ENCODE measurements at places on chromosomes 12 and 14.
A peak's percentile ranks its signal among the peaks of the same experiment; 100 is the strongest.

GRCh38 chr14:64638625-64639024 lies 65.6 kb upstream of the PLEKHG3 start:
- DNase-seq = no peak

- no peak for DNase-seq
These were observed 257.8 kb upstream of the BTG1 start for GRCh38 chr12:92403210-92404175.

- no peak for DNase-seq
These were observed 245.5 kb downstream of the PHLDA1 start for GRCh38 chr12:75786070-75786469.

- DNase-seq = no peak
These were observed 111.1 kb upstream of the CCDC175 start for GRCh38 chr14:59687663-59688062.

- DNase-seq = peak; percentile 29
These were observed 4.9 kb downstream of the PLEKHG3 start for GRCh38 chr14:64709126-64709525.

DNA sequence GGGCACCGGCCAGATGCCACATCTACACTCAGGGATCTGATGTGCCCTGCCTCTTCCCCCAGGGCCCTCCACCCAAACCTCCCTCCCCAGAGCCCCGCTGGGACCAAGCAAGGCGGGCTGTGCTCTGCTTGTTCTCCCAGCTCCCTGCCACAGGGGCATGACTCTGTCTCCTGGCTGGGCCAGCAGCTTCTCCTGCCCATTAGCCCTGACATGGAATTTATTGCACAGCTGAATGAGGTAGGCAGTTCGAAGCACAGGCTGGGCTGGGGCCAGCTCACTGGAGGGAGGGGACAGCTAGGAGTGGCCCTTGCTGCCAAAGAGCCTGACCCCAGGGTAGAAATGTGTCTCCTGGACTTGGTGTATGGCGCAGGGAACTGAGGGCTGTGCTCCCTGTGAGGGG lies 42.4 kb downstream of the ARL6IP4 start:
- no peak for DNase-seq

DNA sequence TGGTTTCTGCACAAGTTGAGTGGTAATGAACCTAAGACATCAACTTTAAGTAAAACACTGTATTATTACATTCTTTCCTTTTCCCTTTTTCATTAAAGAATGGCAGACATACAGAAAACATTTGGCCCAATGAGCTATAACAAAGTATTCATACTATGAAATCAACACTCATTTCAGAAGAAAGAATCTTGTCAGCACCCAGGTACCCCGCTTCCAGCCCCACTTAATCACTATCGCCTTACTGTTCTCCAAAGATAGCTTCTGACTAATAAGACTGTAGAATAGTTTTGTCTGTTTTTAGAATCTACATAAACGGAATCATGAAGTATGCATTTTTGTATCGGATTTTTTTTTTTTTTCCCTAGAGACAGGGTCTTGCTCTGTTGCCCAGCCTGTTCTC lies 9.5 kb downstream of the CNTN1 start:
- DNase-seq = no peak

DNA sequence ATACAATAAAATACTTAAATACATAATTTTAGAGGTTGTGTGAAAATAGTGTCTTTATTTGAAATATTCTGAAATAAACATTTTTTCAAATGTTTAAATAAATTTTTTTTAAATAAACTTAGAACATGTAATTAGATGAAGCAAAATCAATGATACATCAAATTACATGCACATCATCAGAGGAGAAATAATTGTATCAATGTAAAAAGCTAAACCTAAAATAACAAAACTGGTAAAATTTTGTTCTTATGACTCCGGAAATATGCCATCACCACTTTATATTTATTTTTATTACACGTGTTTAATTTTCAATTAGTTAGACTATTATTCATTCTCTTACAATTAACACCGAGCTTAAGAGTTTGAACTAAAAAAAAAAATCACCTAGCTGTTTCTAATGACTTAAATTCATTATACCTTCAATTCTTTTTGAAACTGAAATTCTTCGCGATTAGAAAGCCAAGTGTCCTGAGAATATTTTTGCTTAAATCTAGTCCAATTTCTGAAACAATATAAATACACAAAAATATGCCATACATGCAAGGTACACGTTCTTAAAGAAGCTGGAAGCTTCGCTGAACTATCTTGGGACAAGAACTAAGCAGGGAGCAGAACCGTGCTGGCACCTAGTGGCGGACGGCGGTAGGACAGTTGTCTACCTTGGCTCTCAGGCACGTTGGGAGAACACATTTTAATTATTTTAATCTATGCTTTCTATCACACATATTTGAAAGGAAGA lies 230.5 kb downstream of the SLC25A21 start:
- no peak for DNase-seq

DNA sequence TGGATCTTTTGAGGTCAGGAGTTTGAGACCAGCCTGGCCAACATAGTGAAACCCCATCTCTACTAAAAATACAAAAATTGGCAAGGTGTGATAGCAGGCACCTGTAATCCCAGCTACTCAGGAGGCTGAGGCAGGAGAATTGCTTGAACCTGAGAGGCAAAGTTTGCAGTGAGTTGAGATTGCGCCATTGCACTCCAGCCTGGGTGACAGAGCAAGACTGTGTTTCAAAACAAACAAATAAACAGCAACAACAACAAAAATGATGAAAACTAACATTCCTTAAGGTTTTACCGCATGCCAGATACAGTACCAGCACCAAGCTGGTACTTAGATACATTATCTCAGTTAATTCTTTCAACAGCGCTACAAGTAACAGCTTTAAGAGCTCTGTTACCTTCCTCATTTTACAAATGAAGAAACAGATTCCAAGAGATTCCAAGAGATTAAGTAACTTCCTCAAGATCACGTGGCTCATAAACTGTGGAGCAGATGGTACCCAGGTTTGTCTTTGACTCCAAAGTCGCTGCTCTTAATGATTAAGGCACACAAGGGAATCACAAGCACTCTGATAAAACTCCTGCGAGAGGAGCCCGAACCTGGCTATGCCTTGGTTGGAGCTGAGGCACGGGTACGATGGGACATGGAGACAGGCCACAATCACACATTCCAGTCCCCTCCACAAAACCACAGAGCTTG lies 17.7 kb upstream of the PLEK2 start:
- no peak for DNase-seq

DNA sequence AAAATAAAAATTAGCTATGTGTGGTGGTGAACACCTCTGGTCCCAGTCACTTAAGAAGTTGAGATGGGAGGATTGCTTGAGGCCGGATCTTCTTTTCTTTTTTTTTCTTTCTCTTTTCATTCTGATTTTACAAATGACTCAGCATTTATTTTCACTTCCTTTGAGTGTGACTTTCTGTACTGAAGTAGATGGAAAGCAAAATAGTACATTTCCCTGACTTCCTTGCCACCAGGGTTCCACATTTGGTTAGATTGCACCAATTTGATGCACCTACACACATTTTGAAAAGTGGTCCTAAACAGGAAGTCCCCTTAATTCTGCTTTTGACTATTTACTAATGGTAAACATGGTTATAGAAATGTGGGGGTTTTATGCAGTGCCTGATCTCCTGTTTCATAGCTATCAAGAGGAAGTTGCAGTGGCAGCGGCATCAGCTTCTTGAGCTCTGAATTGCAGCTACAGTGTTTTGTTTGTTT lies 13.0 kb upstream of the LEMD3 start:
- no peak for DNase-seq

DNA sequence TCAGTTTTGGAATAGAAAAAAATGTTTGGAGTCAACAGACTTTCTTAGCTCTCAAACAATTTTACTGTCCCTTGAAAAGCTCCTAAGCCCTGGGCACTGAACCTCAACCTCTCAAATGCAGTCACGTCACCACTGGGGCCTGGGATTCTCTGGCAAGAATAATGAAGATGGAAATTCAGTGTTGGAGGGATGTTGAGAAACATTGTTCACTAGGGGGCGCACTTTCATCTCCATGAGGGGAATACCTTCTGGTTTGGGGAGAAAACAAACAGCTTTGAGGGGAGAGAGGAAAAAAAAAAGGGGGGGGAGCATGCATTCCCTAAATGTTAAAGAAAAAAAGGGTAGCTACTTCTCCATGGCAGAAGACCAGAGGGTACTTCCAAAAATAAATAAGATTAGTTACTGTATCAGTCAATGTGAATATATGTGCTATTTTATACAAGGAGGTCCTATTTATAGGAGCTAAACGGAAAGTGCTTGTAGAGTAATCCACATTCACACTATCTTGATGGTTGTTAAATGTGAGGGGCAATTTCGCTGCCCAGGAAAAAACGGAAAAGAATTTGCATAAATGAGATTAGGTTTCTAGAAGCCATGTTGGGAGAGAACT lies 5.8 kb upstream of the TBPL2 start:
- DNase-seq = no peak

DNA sequence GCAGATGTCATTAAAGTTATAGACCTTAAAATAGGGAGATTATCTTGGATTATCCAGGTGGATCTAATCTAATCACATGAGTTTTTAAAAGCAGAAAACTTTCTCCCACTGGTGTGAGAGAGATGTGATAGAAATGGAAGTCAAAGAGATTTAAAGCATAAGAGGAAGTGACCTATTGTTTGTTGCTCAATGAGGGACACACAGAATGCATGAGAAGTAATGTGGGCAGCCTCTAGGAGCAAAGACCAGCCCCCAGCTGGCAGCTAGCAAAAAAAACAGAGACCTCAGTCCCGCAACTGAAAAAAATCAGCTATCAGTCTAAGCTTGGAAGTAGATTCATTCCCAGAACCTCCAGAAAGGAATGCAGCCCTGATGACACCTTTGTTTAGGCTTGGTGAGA lies 24.6 kb upstream of the ANP32D start:
- no peak for DNase-seq

GRCh38 chr12:47808574-47809365 lies 10.9 kb downstream of the HDAC7 start:
- no peak for DNase-seq

DNA sequence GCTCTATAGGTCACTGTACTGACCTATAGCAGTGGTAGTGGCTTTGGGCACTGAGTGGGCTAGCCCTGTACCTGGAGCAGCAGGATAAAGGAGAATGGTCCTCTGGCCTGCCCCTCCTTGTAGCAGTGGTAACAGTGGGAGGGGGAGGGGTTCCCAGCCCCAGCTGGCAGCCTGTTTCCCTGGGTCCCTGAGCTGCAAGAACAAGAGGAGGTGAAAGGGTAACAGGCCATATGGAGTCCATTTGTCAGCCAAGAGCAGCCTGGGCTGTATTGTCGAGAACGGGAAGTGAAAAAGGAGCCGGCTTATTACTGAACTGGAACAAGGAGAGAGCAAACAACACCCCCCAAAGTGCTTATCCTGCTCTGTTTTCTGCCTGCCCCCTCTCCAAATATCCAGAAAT lies 73.8 kb upstream of the SRSF5 start:
- DNase-seq = no peak

GRCh38 chr14:93332397-93332852 lies 411 bp downstream of the BTBD7 start:
- no peak for DNase-seq

GRCh38 chr12:22018860-22019259 lies 27.2 kb upstream of the CMAS start:
- no peak for DNase-seq

DNA sequence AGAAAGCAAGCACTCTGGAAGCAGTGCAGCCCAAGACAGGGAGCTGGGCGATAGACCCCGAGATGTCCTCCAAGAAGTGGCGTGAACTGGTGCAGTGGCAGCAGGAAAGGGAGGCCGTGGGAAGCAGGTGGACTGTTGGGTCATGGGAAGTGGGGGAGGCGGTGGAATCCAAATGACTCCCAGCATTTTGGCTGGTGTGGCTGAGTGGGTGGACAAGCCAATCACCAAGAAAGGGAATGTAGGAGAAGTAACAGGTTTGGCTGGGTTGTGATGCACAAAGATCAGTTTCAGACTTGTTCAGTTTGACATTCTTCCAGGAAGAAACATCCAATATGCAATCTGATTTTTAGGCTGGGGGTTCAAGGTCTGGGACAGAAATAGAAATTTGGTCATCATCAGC lies 46.0 kb upstream of the KTN1 start:
- DNase-seq = no peak

DNA sequence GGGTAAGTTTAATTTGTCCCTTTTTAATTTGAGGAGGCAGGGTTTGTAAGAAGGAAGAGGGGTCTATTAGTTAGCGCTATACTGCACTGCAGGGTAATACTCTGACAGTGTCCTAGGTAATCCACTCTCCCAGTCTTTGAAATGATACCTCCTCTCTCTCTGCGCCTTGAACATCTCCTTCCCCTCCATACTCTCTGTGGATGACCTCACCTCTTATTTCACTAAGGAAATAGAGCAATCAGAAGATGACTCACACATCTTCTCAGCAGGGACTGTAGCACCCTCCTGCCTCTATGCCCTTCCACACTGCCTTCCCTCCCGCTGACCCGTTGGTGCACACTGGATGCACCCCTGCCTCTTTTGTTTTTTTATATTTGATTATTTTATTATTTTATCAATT lies 94.2 kb downstream of the GRIP1 start:
- DNase-seq = no peak

- no peak for DNase-seq
These were observed 1.9 kb downstream of the GALNT16 start for GRCh38 chr14:69261761-69262331.

- no peak for DNase-seq
These were observed 2.9 kb upstream of the NAB2 start for GRCh38 chr12:57085999-57086492.

DNA sequence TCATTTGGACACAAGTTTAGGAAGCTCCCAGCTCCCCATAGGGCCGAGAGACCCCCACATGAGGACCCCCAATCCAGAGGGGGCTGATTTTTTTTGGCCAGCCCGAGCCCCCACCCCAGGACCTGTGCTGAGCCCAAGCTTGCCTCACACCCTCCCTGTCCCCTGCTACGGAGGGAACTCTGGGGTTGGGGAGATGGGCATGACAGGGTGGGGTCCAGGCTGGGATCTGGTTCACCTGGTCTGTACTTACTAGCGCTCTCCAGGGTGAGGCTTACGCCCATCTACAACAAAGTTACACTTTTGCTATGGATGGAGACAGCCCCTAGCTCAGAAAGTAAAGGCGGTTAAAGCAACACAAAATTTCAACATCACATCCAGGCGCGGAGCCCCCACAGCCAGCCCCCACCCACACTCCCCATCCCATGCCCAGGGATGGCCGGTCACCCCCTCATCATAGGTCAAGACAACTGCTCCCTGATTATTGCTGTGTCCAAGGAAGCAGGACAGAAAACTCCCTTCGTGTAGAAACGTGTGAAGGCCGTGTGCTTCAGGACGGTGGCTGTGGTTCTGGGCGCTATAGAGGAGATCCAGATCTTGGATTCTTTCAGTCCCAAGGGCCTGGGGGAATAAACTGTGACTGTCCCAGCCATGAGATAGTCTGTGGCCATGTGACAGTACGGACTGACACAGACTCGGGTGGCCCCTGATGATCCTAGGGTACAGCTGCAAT lies 10.7 kb downstream of the SLC25A29 start:
- DNase-seq = no peak
